ENCODE measurements at places on chromosomes 5 and 9. TPM values are rescaled to one million over a fixed set of nuclear protein-coding genes. Genes with fewer than 3 reads are reported as not detected.

GRCh38 chr9:107127608-107128007 lies 155.5 kb upstream of the RAD23B start:
- H3K4me3 ChIP-seq: no peak overlapping the region
- H3K4me1 ChIP-seq: peaks cover 7% of the 10 kb centered on the region
- no peak overlapping the region for H3K27ac ChIP-seq
- no peaks in the 10 kb centered on the region for H3K27me3 ChIP-seq

Gene PSD2
- total RNA-seq: 0.68 TPM

- DNase-seq: peak; percentile 50
- H3K4me3 ChIP-seq: no peak overlapping the region
- H3K27me3 ChIP-seq: peaks cover 3% of the 10 kb centered on the region
- H3K4me1 ChIP-seq: no peaks in the 10 kb centered on the region
- H3K27ac ChIP-seq: no peak overlapping the region
Measured at GRCh38 chr9:76996700-76997099, 22.8 kb upstream of the FOXB2 start.

DNA sequence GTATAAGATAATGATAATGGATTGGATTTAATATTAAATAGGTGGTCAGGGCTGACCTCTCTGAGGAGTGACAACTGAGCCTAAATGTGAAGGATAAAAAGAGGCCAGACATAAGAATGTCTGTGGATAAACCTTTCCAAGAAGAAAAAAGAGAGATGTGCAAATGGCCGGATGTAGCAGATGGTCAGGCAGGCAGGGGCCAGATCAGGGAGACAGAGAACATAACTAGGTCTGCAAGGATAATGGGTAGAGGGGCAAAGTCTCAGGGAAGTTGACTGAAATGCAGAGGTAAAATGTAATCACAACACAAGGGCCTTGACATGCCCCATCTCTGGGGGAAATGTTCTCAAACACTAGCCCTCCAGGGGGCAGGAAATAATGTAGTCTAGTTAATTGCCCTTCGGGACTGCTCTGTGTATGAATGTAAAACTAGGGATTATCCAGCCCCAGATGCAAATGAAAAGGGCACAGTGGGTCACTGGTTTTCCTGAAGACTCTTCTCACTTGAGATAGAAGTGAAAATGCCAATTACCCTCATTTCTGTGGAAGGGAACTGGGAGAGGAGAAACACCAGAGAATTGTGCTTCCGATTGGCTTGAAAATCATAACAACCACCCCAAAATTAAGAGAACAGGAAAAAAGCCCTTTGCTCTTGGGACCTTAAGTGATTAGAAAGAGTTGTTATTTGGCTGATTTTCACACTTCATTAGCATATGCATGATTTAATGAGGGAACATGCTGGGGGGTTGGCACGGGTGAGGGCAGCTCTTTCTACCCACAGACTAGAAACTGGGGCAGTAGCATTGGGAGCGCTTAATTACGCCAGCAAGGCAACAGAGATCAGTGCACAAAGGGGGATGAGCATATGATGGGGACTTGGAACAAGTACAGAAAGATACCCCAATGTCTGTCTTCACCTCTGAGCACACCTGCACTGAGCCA lies 88.6 kb downstream of the PPP2R2B start:
- H3K36me3 ChIP-seq: no peaks in the 10 kb centered on the region
- no peak overlapping the region for H3K4me3 ChIP-seq
- H3K27ac ChIP-seq: no peak overlapping the region
- no peaks in the 10 kb centered on the region for H3K27me3 ChIP-seq
- peaks cover 22% of the 10 kb centered on the region for H3K4me1 ChIP-seq

DNA sequence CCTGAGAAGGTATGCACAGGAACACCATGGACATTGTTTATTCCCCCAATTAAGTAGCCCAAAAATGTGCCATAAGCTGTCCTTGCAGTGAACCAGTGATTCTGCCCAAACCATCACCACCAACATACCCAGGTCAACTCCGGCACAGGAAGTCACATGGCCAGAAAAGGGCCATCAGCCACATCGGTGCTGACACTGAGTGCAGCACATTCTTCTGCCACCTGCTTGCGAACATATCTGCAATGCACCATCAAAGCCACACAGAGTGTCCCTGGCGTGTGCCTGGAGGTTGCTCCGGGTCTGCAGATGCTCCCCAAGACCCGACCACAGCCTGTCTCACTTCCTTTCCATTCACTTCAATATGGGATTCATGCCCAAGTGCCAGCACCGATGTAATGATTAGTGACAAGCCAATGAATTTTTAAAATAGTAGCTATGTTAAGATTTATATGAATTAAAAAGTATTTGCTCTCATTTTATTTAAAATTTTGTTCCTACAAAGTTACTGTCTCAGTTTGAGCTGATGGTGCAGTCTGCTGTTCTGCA lies 37.6 kb downstream of the SYK start:
- H3K27ac ChIP-seq: no peak overlapping the region
- H3K27me3 ChIP-seq: no peaks in the 10 kb centered on the region
- no peaks in the 10 kb centered on the region for H3K36me3 ChIP-seq
- peaks cover 6% of the 10 kb centered on the region for H3K4me1 ChIP-seq

Gene TGFBI
- total RNA-seq: 4.6 TPM

DNA sequence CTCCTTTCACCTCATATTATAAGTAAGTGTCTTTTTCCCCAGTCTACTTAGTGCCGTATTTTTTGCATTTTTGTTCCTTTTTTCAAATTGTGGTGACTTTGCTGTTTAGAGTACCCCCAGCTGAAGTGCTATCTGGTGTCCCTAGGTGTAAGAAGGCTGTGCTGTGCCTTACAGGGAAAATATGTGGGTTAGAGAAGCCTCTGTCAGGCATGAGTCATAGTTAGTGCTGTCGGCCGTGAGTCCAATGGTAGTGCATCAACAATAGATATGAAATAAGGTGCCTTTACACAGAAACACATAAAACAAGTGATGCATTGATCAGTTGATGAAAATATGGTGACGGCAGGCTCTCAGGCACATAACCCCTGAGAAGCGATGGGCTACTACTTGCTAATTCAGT lies 20.1 kb downstream of the SYK start:
- no peaks in the 10 kb centered on the region for H3K4me1 ChIP-seq
- H3K27me3 ChIP-seq: peaks cover 5% of the 10 kb centered on the region
- H3K4me3 ChIP-seq: no peak overlapping the region
- H3K27ac ChIP-seq: no peak overlapping the region
- DNase-seq: no peak
- peaks cover 4% of the 10 kb centered on the region for H3K36me3 ChIP-seq

Gene SHB
- 4.6 TPM for total RNA-seq

DNA sequence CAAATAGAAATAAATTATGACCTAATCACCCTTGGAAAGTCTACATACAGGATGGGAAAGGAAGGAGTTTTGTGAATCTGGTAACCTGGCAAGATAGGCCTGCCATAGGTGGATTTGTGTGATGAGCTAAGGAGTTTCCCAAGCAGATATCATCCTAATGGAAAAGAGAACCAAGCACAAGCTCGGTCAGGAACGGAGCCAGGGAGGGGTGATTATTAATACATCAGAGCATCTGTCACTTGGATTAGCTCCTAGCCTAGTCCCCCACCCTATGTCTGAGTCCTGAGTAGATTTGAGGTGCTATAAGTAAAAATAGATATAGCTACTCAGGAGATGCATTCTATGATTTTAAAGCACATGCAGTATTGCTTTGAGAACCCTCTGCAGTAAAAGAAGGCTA lies 57.3 kb upstream of the SMARCA2 start:
- peaks cover 13% of the 10 kb centered on the region for H3K27me3 ChIP-seq
- no peak overlapping the region for H3K4me3 ChIP-seq
- H3K27ac ChIP-seq: no peak overlapping the region
- DNase-seq: no peak
- no peaks in the 10 kb centered on the region for H3K36me3 ChIP-seq

Gene LCN1
- not detected for total RNA-seq

GRCh38 chr5:181076920-181077319 lies 36.9 kb downstream of the BTNL9 start:
- DNase-seq: no peak
- H3K27ac ChIP-seq: no peak overlapping the region
- H3K4me1 ChIP-seq: no peaks in the 10 kb centered on the region
- H3K4me3 ChIP-seq: no peak overlapping the region
- H3K36me3 ChIP-seq: no peaks in the 10 kb centered on the region

DNA sequence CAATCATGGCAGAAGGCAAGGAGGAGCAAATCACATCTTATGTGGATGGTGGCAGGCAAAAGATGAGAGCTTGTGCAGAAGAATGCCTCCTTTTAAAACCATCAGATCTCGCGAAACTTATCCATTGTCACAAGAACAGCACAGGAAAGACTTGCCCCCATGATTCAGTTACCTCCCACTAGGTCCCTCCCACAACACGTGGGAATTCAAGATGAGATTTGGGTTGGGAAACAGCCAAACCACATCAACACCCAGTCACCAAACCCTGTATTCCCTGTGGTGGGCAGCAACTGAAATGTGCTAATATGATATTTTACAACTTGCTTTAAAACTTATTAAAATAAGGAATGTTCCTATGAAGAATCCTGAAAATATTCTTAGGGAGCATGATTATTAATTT lies 54.2 kb downstream of the RASGRF2 start:
- H3K27ac ChIP-seq: no peak overlapping the region
- no peak for DNase-seq
- no peak overlapping the region for H3K4me3 ChIP-seq
- H3K36me3 ChIP-seq: no peaks in the 10 kb centered on the region

Gene DMRT3
- total RNA-seq: not detected

Gene KIAA0825
- total RNA-seq: 3.5 TPM

DNA sequence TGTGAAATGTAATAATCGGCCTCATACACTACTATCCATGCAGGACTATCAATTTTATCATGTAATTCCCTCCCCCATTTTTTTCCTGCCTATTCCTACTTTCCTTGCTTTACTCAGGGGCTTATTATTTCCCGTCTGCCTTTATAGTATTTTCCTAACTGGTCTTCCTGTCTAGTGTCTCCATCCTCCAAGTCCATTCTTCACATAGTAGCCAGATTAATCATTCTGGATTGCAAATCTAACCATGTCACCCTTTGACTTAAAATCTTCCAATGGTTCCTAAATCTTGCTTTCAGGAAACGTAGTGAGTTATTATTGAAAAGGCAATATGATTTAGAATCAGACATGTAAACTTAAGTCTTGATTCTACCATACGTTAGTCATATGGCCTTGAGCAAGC lies 307.4 kb upstream of the HAPLN1 start:
- no peaks in the 10 kb centered on the region for H3K27me3 ChIP-seq
- no peak for DNase-seq
- no peak overlapping the region for H3K27ac ChIP-seq
- H3K4me1 ChIP-seq: no peaks in the 10 kb centered on the region
- H3K4me3 ChIP-seq: no peak overlapping the region
- no peaks in the 10 kb centered on the region for H3K36me3 ChIP-seq

DNA sequence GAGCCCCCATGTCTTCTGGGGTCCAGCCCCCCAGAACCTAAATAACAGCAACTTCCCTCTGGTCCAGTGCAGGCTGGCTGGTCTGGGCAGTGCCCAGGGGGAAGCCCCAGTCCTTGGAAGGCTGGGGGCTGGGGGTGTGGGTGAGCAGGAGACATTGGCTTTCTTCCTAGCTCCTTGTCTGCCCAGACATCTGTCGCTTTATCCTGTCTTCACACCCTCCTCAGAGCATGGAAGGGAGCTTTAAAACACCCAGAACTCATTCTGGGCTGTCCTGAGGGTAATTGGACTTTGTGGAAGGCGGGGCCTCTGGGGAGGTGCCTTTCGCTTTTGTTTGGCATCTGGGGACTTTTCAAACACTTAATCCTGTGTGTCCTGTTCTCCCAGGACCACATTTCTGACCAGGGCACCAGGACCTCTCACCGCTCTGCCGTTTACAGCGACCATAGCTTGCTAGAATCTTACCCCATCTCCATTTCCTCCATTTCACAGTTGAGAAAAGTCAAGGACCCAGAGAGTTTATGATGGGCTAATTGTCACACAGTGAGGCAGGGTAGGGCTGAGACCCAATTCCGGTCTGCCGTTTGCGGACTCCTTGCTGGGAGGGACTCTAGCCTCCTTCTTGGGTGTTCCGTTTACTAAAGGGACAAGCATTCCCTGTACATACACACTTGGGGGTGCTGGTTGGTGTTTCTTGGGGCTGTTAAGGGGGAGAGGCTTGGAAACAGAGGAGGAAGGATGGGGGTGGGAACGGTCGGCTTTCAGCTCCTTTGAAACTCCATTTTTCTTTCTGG lies 1.1 kb downstream of the GSN start:
- peak overlapping the region; percentile 69 for H3K27ac ChIP-seq
- H3K4me1 ChIP-seq: peaks cover 53% of the 10 kb centered on the region
- peaks cover 39% of the 10 kb centered on the region for H3K27me3 ChIP-seq

GRCh38 chr5:9411142-9411541 lies 134.7 kb downstream of the SEMA5A start:
- H3K4me1 ChIP-seq: no peaks in the 10 kb centered on the region
- H3K36me3 ChIP-seq: peaks cover 11% of the 10 kb centered on the region
- H3K4me3 ChIP-seq: no peak overlapping the region
- no peak overlapping the region for H3K27ac ChIP-seq
- H3K27me3 ChIP-seq: no peaks in the 10 kb centered on the region
- no peak for DNase-seq

DNA sequence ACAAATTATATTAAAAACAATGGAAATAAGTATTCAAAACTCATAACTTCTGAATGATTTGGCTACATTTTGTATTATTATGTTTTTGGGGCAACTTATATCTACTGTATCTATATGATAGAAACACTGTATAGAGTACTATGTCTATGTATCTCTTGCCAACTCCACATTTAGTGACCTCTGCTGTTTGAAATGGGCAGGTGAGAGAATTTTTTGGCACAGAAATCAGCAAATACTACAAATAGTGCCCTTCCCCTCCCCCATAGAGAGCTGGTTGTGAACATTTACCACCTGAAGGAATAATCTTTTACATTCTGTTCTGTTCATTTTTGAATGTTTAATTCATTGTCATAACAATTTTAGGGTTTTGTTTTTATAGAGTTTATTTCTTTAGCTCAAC lies 545.3 kb downstream of the PDE4D start:
- H3K36me3 ChIP-seq: no peaks in the 10 kb centered on the region
- peaks cover 24% of the 10 kb centered on the region for H3K4me1 ChIP-seq
- no peak overlapping the region for H3K27ac ChIP-seq

- H3K27me3 ChIP-seq: peaks cover 4% of the 10 kb centered on the region
- no peaks in the 10 kb centered on the region for H3K36me3 ChIP-seq
- no peak overlapping the region for H3K4me3 ChIP-seq
- peak overlapping the region; percentile 24 for H3K27ac ChIP-seq
Measured at GRCh38 chr5:13503017-13503416, 441.5 kb downstream of the DNAH5 start.

Gene ROPN1L
- 0.68 TPM for total RNA-seq

DNA sequence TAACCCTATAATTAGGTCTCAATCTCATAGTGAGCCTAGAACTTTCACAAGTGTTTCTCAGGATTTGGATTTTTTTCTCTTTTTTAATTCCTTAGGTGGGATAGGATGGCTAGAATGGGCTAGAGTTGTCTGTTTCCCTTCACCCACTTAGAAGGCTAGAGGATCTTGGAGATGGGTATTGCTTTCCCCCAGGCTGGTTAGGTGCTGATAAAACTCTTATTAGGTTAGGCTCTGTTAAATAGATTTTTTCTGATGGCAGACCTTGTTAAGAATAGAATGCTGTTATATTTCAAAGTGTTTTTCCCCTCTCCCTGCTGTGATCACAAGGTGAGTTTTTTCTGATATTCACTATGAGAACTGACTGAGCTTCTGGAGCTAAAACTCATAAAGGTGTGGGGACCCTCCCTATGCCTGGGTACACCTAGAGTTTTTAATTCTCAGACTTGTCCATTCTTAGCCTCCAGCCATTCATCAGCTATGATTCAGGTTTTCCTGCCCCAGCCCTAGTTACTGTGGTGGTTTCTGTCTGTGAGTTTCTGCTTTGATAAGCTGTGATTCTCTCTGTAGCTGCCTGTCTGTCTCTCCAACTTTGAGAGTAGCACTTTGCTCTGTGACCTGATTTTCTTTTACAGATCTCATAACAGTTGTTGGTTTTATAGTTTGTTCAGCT lies 132.4 kb downstream of the HACD4 start:
- H3K27ac ChIP-seq: no peak overlapping the region
- DNase-seq: no peak
- no peak overlapping the region for H3K4me3 ChIP-seq
- H3K36me3 ChIP-seq: no peaks in the 10 kb centered on the region
- peaks cover 4% of the 10 kb centered on the region for H3K4me1 ChIP-seq
